ENCODE measurements at places on chromosomes 4 and X.

- no peak for DNase-seq
Observed at GRCh38 chrX:28835991-28836390, 248.7 kb downstream of the IL1RAPL1 start.

DNA sequence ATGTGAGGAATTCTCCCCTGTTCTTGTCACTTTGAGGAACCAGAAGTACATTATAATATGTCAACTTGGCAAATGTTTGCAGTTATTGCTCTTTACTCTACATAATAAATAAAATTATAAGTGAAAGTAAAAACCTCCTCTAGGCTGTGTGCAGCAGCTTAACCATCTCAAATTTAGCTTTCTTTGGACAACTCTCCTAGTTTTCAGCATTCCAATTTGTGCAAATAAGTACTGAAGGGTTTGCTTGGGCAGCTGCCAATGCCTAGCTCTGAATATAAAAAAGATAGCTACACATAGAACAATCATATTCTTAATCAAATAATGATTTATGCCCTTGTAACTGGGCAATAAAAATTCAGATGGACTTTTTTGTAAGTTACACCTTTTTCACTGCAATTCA is 82.5 kb downstream of the GASK1B start:
- no peak for DNase-seq

DNA sequence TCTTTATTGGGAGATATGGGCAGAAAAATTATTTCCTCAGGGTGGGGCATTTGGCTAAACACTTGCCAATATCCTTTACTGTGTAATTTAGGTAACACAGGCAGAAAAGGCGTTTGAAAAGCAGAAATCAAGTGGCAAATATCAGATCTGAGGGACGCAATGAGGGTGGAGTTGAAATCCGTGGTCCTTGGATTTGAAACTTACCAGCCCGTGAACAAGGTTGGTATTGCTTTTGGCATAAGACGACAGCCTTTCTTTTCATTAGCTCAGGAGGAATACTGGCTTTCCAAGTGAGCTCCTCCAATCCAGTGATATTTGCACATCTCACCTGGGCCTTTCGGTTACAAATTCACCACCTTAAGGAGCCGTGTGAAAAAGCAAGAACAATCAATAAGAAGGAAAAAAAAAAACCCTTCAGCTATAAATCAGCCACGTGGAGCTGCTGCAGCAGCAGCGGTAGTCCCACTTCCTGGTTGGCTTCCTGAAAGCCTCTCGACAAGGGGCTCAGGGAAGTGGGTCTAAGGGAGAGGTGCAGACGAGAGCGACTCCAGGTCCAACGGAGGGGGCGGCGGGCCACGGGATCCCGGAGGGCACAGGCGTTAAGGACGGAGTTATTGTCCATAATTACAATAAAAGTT is 734 bp upstream of the GALNT7 start:
- peak; percentile 43 for DNase-seq

DNA sequence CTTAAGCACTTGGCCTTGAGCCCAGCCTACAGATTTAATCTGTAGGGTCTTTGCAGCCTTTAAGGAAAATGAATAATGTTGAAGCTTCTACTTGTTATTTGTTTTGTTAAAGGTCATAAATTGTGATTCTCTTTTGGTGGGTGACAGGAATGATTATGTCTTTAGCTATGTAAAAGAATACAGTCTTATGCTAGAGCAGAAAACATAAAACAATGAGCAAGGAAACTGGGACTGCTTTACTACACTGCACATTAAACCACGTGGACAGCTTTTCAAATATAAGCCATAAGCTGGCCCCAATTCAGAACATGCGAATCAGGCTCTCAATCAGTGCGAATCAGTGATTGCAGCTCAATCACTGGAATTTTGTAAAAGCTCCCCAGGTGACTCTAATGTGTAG is 40.9 kb upstream of the TBC1D19 start:
- no peak for DNase-seq

DNA sequence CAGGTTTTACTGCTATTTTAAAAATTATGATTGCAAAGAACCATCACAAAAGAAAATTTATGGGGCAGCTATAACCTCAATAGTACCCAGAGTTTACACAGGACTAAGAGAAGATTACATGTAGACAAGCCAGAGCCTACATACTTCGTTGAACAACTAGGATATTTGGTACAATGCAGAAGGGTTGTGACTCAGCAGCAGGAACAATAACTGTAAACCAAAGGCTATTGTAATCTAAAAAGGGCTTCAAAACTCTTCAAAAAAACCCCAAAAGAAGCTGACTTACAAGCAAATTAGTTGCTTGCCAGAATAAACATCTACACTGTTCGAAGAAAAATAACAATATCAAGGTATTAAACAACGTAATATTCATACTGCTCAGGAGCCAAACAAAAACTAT is 618.0 kb downstream of the STPG2 start:
- DNase-seq = no peak

GRCh38 chrX:95729401-95729800 is 955.2 kb upstream of the DIAPH2 start:
- no peak for DNase-seq

GRCh38 chr4:88584471-88584900 is 7.8 kb upstream of the HERC3 start:
- no peak for DNase-seq

GRCh38 chrX:109672239-109672638 is 47.3 kb upstream of the KCNE5 start:
- DNase-seq = no peak

- peak; percentile 26 for DNase-seq
Observed at GRCh38 chr4:102586002-102586643, 85.0 kb downstream of the NFKB1 start.

GRCh38 chrX:120755066-120755846 is 120.4 kb downstream of the CT47B1 start:
- DNase-seq = peak; percentile 18

- no peak for DNase-seq
Observed at GRCh38 chrX:4239650-4240540, 526.4 kb upstream of the PRKX start.

GRCh38 chrX:13607331-13607995 is 38.1 kb downstream of the EGFL6 start:
- no peak for DNase-seq

DNA sequence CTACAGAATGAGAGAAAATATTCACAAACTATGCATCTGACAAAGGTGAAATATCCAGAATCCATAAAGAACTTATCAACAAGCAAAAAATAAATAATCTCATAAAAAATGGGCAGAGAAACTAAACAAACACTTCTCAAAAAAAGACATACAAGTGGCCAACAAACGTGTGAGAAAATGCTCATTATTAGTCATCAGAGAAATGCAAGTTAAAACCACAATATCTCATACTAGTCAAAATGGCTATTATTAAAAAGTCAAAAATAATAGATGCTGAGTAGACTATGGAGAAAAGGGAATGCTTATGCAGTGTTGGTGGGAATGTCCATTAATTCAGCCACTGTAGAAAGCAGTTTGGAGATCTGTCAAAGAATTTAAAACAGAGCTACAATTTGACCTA is 533.3 kb downstream of the TMA16 start:
- DNase-seq = no peak

- DNase-seq = no peak
Observed at GRCh38 chr4:99033956-99034355, 38.4 kb downstream of the METAP1 start.

DNA sequence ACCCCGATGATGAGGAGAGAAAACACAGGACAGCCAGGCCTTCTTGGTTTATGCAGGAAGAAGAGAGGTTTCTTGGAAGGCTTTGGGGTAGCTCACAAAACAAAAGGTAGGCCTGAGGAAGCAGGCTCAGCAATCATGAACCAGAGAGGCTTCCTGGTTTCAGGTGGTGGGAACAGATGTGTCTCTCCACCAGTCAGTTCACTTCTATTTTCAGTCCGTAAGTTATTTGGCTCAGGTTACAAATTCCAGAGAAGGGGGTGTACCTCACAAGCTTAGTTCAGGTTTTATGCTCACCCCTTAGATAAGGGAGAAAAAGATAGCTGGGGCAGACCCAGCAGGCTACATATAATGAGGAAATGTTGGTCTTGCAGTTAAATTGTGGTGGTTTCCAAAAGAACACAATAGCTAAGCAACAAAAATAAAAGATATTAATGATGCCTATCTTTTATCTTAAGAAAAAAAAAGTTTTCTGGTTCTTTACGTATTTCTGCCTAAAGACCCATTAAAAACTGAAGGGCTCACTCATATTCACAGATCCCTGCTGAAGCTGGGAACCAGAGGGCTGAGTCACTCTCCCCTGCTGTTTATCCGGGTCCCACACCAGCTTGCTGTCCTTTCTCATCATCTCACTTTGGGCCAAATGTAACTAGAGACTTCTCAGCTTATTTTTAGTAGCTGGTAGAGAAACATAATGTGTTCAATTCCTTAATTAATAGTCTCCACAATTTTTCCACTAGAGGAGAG is 177.0 kb downstream of the CAMK2D start:
- no peak for DNase-seq

DNA sequence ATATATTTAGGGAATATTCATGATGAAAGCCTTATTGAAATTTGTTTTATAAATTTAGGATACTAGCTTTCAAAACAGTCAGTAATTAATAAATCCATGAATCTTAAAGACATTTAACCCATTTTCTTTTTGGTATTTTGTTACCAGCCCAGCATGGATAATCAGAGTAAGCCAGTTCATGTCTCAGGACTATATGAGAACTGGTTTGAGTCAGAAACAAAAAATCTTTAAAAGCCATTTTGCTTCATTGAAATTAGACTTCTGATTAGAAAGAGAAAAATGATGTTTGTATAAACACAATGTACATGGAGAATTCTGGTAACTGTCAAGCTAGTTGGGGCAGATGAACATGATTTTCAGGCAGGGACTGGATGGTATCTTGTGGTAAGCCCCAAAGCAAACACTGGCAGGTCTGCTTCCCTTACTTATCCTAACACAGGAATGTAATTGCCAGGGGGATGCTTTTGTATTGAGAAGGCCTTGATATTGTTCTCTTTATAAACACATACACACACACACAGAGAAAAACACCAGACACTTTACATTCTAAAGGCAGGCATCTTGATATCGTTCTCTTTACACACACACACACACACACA is 9.4 kb downstream of the ARHGAP10 start:
- no peak for DNase-seq

- no peak for DNase-seq
Observed at GRCh38 chrX:132071254-132071653, 48.2 kb downstream of the STK26 start.

DNA sequence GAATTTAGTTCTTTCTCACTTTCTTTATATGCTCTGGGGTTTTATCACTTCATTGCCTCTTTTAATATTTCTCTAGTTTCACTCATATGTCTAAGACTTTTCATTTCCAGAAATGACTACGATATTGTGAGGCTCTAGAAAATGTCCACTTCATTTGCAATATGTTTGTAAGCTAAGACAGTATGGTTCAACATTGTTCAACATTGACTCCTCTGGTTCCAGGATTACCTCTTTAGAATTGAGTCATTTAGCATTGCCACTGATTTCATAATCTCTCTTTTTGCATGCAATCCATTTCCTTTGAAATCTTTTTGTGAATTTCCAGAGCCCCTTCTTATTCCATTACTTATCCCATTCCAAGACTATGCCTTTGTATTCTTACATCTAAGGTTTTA is 32.3 kb downstream of the BBS12 start:
- DNase-seq = peak; percentile 13

All from GM20000 (cell line).